ENCODE measurements at places on chromosomes 2 and 18. TPM values are rescaled to one million over a fixed set of nuclear protein-coding genes. Genes with fewer than 3 reads are reported as not detected.
A peak's percentile ranks its signal among the peaks of the same experiment; 100 is the strongest.

Gene TFPI
- total RNA-seq: 0.59 TPM

Gene FOXD4L1
- 0.44 TPM for total RNA-seq

Gene SLC40A1
- total RNA-seq: 0.56 TPM

Gene GKN2
- total RNA-seq: not detected

Gene HK2
- total RNA-seq: 8.1 TPM

Gene PLEKHH2
- total RNA-seq: 0.71 TPM

GRCh38 chr18:63342206-63342605 lies 22.6 kb upstream of the BCL2 start:
- peak; percentile 67 for DNase-seq

GRCh38 chr2:231159306-231159705 lies 34.5 kb upstream of the HTR2B start:
- DNase-seq: no peak

GRCh38 chr18:11850821-11851145 lies 430 bp upstream of the CHMP1B start:
- DNase-seq: no peak

DNA sequence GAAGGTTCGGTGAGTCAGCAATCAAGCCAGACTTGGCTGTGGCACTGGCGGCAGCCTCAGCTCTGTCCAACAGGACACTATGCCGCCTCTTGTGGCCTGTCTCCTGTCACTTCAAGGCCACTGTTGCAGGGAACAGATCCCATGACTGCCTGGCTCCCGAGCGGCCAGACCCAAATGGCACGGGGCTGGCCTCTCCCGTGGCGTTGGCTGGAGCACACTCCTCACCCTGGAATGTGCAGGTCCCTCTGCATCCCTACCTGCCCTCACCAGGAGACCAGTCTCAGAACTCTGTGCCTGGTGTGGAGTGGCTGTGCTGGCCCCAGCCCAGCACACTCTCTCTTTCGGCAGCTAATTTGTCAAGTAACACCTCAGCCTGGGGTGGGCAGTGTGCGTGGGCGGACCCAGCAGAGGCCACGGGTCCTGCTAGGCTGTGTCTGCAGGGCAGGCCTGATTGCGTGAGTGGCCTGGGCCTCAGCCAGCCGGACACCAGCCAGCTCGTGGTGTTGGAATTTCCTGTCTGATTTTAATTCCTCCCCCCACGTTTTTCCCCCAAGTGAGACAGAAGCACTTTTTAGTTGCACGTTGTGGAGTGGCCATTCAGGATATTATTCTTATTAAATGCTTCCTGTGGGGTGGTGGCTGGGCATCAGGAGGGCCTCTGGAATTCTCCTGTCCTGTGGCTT lies 179.3 kb downstream of the GLI2 start:
- DNase-seq: no peak

DNA sequence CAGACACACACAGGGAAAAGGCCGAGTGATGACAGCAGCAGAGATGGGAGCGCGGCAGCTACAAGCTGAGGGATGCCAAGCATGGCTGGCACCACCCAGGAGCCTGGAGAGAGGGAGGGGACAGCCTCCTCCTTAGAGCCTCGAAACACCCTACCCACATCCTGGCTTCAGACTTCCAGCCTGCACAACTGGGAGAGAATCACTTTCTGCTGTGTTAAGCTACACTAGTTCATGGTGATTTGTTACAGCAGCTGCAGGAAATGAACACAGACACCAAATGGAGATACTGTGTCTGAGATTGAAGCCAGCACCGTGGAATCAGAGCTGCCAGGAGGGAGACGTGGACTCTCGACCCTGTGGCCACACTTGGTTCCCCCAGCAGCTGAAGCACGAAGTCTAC lies 27.5 kb upstream of the FOSL2 start:
- no peak for DNase-seq

DNA sequence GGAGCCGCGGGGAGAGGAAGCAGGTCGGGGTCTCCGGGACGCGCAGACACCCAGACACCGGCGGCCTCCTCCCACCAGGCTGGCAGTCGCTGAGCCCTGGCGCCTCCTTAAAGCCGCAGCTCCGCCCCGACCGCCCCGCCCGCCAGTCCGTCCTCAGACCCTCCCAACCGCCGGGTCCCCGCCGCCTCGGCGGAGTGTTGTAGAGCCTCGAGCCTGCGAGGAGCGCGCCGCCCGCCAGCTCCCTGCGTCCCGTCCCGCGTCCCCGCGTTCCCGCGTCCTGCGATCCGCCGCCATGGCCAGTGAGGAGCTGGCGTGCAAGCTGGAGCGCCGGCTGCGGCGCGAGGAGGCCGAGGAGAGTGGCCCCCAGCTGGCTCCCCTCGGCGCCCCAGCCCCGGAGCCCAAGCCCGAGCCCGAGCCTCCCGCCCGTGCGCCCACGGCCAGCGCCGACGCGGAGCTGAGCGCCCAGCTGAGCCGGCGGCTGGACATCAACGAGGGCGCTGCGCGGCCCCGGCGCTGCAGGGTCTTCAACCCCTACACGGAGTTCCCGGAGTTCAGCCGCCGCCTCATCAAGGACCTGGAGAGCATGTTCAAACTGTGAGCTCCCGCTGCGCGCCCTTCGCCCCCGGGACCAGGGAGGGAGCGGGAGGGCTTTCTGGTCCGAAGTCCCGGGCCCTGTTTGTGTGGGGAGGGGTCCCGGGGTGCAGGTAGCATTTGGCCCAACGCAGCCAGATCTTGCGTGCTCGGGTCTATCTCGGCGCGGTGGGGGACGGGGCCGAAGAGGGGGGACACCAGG lies at the start of gene EFHD1:
TSS of gene EFHD1 (plus strand) at position 192 of the 793 bp plus-strand sequence. CDS start at position 293, 101 bp downstream.
- DNase-seq: peak; percentile 84

DNA sequence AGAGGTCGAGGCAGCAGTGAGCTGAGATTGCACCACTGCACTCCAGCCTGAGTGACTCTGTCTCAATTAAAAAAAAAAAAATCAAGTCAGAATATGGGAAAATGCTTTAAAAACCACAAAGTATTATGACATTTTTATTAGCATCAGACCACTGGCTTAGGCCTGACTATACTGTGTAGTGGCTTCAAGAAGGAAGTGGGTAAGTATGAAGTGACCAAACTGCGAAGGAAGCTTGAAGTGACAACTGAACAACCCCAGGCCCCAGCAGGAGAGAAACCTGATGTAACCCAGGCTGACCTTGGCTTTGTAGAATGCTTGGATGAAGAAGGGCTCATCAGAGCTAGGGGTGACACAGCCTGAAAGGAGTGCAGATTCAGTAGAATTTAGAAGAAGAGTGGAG lies 21.4 kb upstream of the HAAO start:
- DNase-seq: no peak

- DNase-seq: no peak
Measured at GRCh38 chr2:1731963-1732768, 12.1 kb downstream of the PXDN start.

DNA sequence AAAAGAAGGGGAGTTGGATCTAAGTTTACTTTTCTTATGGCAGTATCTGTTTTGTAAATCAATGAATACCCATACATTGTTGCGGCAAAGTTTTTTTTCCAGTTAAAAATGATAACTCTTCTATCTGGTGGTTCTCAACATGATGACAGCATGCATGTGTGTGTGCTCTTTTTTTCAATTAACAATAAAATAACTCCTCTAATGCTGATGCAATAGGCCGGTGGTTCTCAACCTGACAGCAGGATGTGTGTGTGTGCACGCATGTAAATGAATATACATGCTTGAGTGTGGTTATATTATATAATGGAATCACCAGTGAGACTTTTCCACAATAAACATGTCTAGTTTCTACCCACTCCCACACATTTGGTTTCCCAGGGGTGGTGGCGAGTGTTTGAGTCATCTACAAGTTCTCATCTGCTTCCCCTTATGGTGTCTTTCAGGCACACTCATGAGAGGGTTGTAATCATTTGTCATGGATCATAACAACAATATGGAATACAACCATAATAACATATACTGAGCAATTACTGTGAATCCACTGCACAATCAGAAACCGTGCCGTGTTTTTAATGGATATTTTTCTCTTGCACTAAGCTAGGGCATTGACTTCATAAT lies 31.2 kb downstream of the PARD3B start:
- no peak for DNase-seq

DNA sequence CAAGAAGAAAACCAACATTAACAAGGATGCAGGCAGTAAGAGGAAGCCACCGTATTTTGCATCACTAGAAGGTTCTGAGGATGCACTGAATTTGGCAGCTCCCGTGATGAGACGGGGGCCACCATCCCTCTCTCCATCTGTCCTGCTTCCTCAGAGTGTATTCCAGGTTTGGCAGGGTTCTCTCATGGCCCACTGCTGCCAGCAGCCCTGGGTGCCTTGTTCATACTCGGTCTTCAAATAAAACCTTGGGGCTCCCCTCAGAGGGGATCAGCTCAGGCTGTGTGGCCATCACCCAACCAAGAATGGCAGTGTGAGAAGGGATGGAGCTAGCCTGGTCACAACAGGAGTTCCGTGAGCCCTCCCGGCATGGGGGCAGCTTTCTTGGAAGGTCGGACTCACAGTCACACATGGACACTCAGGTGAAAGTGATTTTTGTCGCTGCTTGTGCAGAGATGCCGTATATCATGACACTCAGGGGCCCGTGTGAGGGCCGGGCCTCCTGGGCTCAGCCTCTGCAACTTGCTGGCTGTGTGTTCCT lies 12.8 kb upstream of the MBP start:
- DNase-seq: no peak

Data from glutamatergic neuron (in vitro differentiated cells).